ENCODE measurements at places on chromosomes 1 and 21.

GRCh38 chr1:204491655-204492054 lies 3.0 kb downstream of the PIK3C2B start:
- DNase-seq = no peak

DNA sequence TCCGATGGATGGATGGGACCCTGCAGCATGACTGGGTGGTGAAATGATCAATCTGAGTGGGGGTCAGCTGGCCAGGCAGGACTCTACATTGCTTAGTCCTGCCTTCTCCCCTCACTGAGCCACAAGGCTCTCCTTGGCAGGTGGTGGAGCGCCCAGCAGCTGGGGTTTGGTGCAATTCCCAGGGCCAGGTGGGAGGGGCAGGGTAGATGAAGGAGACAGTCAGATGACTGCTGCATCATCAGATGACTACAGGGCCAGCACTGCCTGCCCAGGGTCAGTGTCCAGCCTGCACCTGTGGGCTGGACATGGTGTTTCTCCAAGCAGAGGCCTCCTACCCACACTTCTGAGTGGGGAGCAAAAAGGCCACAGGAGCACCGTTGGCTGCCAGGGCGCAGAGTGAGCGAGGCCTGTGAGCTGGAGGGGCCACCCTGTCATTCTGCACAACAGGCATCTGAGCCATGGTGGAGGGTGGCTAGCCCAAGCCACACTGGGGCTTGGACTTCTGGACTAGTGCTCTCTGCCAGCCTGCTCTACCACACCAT lies 103.9 kb upstream of the EDN2 start:
- no peak for DNase-seq

DNA sequence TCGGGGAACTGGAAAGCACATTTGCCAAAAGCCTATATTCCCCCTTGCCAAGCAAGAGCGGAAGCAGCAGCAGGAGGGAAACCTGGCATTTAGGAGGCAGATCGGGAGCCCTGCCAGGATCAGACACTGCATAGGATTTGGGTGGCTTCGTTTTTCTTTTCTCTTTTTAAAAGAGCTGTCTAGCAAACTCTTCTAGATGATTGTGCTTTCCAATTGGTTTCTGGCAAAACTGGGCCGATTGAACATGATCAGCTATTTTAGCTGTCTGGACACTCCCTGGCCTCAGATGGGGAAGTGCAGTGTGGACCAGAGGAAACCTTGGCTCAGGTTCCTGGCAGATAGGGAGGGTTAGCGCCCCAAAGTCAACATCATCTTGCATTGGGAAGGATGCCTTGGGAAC lies 414.0 kb upstream of the KAZN start:
- no peak for DNase-seq

GRCh38 chr1:246001142-246001836 lies 505.8 kb downstream of the SMYD3 start:
- DNase-seq = peak; percentile 70

DNA sequence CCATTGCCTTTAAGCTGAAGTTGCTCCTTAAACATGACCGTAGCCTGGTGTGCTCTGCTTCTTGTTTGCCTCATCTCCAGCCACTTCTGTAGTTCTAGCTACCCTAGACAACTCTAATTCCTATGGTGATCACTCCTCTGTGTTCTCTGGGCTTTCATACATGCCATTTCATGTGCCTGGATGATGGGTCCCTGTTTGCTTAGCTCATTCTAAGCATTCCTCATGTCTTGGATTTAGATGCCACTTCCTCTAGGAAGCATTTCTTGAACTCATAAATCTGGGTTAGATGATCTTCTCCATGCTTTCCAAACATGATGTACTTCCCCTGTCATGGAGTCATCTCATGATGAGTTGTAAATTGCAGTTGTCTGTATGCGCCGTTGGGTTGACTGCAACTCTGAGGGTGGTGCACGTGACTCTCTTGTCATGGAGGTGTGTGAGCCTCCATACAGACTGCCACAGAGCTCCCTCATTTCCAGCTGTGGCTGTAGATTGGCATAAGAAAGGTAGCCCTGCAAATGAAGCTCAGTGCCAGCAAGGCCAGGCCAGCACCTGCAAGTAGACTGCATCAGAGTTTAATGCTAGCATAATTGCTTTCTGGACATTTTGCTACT lies 77.2 kb downstream of the LAMC1 start:
- no peak for DNase-seq

DNA sequence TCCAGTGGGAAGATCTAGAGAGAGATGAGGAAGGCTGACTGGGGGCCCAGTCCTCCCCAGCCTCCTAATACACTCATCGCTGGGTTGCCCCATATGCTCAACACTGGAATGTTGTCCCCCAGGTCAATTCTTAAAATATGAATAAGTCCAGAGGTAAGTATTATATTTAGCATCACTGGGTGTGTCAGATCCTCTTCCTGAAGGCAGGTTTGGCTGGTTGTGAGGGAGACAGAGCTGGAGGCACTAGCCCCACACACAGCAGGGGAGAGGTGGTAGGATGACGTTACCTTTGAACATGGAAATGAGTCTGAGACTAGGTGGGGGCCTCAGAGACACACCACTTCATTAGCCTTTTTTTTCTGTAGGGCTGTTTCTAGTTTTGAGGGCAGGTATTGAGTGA lies 42.6 kb downstream of the SLC44A3 start:
- DNase-seq = no peak

GRCh38 chr1:61353797-61354406 lies 271.5 kb downstream of the NFIA start:
- DNase-seq = no peak

- no peak for DNase-seq
Measured at GRCh38 chr1:31830511-31830910, 14.7 kb upstream of the SPOCD1 start.

- no peak for DNase-seq
Measured at GRCh38 chr1:186079084-186079684, 295.9 kb downstream of the TPR start.

DNA sequence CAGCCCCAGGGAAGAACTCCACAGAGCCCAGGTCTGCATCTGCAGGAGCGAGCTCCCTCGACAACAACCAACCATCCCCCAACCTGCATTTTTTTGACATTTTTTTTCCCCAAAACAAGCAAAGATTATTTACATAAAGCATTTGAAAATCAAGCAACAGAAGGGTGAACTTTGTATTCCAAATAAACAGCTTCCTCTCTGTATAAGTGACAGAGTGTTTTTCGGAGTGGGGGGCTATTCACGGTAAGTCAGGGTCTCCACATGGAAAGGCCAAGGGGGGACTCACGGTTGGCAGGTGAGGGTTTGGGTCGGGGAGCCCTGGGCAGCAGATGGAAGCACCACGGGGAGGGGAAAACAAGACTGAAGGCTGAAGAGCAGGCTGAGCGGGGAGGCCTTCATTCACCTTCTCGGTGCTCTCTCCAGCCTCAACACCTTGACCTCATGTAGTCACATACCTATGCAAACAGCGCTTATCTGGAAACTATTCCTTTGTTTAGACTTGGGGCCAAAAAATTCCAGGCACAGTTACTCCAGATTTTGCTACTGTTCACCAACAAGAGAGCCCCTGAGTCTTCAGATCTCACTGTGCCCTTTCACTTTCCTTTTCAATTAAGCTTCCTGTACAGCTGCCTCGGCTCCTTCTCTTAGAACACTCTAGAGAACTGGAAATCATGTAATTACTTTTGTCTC lies 27.6 kb downstream of the C2CD2 start:
- DNase-seq = peak; percentile 54

GRCh38 chr1:51237351-51238033 lies 1.4 kb downstream of the RNF11 start:
- DNase-seq = no peak

GRCh38 chr1:34087986-34088385 lies 77.0 kb downstream of the CSMD2 start:
- no peak for DNase-seq

DNA sequence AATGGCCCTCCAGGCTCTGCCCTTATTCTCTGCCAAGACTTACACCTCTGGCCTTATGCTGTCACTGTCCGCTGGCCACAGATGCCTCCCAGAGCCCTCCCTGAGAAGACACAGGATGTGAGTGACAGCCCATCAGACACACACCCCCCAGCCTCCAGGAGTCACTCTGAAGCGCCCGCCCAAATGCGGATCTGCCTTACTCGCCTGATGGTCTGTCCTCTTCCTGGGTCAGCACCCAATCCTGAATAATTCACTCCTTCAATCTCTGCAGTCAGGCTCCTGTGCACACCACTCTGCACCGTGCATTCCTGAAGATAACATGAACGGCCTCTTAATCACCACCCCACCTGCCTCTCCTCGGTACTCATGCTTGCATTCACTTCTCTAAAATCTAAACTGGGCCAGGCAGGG lies 14.7 kb downstream of the CLSTN1 start:
- no peak for DNase-seq

DNA sequence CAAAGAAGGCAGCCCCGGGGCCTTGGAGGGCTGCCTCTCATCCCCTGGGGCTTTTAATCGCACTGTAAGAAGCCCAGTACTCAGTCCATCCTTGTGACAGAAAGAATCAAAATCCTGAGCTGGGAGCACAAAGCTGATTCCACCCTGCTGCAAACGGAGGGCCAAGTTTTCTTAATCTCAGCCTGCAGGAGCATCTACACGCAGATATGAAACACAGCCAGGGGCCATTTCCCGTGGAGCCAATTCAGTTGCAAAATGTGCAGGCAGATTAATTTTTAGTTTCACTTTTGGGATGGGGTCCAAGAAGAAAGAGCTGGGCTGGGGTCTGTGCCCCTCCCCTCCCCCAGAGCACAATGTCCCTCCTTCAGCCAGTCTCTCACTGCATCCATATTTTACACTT lies 4.4 kb downstream of the LYPD8 start:
- DNase-seq = no peak

- peak; percentile 76 for DNase-seq
Measured at GRCh38 chr1:93695411-93696005, 13.9 kb upstream of the BCAR3 start.

- DNase-seq = no peak
Measured at GRCh38 chr1:160658162-160658813, 11.4 kb upstream of the SLAMF1 start.

GRCh38 chr1:228152918-228153258 lies 3.2 kb downstream of the GJC2 start:
- no peak for DNase-seq

DNA sequence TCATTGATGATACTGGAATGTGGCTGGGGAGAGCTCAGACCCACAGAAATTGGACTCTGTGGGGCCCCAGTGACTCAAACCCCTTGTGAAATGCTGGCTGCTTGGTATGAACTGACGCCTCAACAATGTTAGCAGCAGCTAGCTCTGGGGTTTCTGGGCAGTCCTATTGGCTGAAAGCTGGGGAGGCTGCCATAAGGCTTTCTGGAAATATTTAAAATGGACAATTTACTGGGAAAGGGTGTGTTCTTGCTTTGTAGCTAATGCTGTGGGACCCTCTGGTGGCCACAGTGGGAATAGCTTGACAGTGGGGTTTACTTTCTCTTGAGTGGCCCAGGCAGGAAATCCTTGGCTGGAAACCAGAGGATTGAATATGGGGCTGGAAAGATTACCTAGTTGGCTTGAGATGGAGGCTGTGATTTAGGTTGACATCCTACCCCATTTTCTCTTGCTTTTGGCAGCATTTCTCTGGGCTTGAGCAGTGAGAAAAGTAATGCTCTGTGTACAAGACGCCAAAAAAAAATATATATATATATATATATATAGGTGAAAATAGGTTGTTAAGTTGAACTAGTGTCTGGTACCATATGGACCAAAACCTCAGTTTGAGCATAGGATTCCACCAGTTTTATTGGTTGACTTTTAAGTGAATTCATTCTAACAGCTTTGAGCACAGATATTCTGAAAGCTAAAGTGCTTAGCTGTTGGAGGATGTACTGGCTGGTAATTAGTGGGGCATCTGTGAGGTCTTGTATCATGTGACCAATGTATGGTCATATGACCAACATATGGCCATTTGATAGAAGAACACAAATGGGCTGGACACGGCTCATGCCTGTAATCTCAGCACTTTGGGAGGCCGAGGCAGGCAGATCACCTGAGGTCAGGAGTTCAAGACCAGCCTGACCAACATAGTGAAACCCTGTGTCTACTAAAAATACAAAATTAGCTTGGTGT lies 8.2 kb upstream of the S100A10 start:
- peak; percentile 84 for DNase-seq

- DNase-seq = peak; percentile 4
Measured at GRCh38 chr1:99369154-99369553, 104.9 kb downstream of the PLPPR4 start.

- no peak for DNase-seq
Measured at GRCh38 chr1:4931486-4931885, 277.1 kb downstream of the AJAP1 start.

- no peak for DNase-seq
Measured at GRCh38 chr1:79074975-79075374, 68.4 kb upstream of the ADGRL4 start.
